ENCODE measurements at places on chromosomes 5 and 9. TPM values are rescaled to one million over a fixed set of nuclear protein-coding genes. Genes with fewer than 3 reads are reported as not detected.

DNA sequence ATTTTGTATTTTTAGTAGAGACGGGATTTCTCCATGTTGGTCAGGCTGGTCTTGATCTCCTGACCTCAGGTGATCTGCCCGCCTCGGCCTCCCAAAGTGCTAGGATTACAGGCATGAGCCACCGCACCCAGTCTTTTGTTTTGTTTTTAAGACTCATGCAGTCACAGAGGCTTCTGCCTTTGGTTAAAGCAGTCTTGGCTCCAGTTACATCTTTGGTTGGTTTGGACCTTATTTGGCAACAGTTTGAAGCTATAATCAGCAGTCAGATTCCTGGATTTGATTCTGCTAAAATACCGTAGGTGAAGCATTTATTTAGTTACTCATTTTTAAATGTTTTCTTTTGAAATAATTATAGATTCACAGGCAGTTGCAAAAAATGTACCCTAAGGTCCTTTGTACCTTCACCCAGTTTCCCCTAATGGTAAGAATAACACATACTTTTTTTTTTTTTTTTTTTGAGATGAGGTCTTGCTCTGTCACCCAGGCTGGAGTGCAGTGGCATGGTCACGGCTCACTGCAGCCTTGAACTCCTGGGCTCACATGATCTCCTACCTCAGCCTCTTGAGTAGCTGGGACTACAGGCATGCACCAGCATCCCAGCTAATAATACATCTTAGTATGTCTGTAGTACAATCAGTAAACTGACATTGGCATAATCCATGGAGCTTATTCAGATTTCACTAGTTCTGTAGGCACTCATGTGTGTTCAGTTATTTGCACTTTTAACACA, 15.7 kb downstream of the USP20 start:
- DNase-seq: peak; percentile 82

- DNase-seq: no peak
Observed at GRCh38 chr5:33417632-33418031, 23.1 kb upstream of the TARS1 start.

DNA sequence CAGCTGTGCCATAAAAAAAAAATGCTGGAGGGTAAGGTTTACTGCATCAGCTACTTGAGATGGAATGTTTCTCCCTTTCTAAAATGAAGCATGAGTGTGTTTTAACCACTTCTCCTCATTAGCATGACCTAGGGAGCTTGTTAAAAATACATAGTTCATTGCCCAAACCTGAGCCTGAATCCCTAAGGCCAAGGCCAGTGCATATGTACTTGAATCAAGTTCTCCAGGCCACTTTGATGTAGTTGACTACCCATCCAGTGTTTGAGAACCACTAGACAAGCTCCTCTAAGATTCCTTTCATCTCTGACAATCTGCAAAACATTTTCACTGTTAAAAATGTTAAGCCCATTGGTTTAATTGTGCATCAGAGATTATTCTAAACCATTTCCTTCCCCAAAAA, 6.7 kb downstream of the TIMD4 start:
- DNase-seq: no peak

DNA sequence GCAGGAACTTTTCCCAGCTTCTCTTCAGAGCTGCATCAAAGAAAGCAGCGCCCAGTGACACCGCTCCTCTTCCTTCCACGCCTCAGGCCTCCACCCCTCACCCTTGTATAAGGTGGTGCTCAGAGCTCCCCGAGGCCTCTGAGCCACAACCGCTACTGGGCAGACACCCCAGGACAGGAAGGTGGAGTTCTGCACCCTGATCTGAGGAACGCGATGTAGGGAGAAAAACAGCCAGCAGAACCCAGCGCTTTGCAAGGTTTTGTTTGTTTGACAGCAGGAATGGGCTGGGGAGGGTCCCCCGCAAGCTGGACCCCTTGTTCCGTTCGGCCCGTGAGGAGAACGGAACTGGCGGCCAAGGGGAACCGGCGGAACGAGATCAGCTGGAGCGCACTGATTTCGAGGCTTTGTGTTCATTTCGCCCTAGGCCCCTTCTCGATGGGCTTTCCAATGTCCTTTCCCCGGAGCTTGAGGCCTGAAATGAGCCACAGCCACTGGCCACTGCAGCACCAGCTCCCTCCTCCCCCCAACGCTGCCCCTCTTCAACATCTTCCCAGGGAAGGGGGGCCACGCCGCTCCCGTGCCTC, 4.1 kb downstream of the EDF1 start:
- DNase-seq: no peak

DNA sequence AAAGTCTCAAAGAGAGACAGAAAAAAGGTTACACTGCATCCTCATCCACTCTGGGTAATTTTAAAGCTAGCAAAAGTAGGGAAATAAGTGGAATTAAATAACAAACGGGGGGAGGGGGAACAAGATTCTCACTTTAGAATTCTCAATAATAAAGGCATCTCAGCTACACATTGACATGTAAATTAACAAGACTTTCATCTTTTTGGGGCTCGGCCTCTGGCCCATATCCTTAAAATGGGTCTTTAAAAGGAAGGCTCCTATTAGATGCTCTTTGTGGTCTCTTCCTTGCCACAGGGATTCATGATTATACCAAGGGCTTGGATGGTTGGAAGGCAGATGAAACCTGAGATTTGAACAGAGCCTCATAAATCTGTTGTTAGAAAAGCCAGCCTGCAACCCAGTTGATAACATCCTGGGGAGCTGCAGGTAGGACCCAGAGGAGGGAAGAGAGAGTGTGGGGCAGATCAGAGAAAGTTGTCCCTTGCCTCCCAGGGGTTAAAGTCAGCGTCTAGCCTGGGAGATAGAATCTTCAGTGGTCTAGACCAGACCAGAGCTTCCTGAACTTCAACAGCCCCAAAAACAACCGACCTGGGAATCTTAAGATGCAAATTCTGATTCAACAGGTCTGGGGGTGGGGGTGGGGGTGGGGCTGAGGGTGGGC, 135.9 kb downstream of the GCNT1 start:
- DNase-seq: no peak

DNA sequence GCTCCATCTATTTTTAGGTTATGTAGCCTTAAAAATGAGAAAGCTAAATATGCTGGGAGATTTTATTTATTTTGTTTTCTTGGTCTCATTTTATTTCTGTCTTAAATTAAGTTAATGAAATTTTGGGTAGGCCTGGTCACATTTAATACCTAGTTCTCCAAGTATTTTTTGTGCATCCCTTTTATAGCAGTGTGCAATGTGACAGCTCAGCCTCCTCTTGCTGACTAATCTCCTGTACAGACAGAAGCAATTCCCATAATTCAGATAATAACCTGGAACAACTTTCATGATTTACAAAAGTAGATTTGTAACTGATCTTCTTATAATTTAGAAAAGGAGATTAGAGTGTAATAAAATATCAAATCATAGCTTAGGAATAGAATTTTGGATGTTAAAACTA, 403.9 kb downstream of the ADGRV1 start:
- DNase-seq: no peak

GRCh38 chr5:97412959-97413358, 229.9 kb upstream of the RIOK2 start:
- DNase-seq: no peak

- DNase-seq: peak; percentile 83
Observed at GRCh38 chr9:78439190-78439865, 142.4 kb downstream of the PSAT1 start.

GRCh38 chr5:96074870-96075269, 113.2 kb upstream of the ELL2 start:
- DNase-seq: peak; percentile 39

DNA sequence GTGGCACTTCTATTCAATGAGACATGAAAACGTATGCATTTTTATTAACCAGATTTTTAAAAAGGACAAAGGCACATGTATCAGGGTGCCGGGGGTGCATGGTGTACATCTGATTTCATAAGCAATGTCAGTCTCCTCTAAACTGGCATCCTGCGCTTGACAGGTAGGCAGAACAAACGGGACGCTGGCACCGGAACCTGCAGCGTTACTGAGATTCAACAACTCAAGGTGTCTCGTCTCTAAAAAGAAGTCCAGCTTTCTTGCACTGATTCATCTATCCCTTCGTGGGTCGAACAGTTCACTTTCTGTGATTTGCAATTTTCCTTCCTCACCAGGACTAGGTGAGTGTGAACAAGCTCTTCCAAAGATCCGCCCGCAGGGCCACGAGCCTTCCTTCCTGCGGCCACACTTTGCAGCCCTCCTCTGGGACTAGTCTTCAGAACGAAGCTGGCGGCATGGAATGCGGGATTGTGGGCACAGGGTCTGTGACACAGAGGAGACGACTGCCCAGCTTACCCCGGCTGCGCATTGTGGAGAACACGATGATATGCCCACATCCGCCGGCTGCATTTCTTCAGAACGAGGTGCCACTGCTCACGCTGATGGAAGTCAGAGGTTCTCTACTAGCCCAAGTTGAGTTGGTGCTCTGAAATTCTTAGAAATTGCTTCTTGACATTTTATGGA, 7.2 kb downstream of the SLC6A3 start:
- no peak for DNase-seq

DNA sequence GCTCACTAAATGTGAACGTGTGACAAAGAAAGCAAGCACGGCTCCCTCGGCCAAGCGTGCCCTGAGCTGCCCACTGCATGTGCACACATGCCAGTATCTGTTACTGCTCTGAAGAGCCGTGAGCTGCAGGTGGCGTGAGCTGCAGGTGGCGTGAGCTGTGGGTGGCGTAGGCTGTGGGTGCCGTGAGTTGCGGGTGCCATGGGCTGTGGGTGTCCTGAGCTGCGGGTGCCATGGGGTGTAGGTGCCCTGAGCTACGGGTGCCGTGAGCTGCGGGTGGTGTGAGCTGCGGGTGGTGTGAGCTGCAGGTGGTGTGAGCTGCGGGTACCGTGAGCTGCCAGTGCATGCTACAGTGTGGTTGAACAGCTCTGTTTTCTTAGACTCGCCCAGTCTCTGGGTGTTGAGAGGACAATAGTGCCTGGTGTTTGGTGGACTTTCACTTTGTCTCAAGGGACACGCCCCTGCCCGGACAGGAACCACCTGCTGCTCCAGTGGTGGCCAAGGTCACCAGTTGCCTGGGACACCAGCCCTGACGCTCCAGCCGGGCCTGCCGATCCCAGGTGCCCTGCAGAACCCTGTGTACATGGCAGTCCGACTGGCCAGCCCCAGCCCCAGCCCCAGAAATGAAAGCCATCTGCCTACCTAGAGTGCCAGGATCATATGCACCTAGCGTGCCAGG, 6.7 kb downstream of the CCDC187 start:
- no peak for DNase-seq

DNA sequence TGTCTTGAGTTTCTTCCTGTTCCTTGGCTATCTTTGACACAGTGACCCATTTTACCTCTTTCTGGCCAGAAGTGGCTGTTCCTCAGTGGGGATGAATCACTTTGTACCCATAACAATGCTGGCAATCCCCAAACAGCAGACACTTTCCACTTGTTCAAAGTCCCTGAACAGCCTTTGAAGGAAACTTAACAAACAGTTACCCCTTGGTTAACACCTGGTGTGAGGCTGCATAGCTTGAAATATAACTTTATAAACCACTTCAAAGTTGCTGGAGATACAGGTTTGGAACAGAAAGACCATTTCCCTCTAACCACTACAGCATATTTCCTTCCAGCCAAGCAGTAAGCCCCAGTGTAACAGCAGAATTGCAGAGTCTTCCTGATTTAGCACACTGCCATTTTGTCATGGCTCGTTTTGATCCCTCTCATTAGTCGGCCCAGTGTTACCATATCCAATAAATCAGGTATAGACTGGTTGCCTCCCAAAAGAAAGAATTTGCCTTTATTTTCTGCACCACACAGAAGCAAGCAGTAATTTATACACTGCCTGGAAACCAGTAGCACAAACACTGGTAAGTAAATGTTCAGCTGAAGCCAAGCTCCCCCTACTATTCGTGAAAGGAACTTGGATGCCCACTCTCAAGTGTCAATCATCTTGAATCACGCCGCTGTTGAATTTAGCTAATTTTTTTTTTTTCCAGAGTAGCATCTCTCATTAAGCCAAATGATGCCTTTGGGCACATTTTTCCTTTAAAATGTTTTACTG, 225.9 kb downstream of the PIK3R1 start:
- DNase-seq: no peak

DNA sequence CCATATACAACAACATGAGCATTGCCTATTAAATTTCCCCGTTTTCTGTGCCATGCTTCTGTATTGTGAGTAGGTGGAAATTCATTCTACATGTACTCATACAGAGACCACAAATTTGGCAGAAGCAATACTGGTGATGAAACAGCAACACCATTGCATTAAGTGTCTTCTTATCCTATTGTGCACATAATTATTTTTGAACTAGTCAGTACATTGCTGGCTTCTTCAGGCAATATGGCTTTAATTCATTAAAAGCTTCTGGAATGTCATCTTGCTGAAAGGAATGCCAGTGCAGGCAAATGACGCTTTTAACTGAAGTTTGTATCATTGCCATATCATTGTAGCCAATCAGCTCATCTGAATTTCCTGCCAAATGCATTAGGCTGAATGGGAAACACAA, 82.6 kb downstream of the KIAA1958 start:
- peak; percentile 84 for DNase-seq

- DNase-seq: no peak
Observed at GRCh38 chr5:179154991-179155955, 95.1 kb downstream of the ZNF354C start.

DNA sequence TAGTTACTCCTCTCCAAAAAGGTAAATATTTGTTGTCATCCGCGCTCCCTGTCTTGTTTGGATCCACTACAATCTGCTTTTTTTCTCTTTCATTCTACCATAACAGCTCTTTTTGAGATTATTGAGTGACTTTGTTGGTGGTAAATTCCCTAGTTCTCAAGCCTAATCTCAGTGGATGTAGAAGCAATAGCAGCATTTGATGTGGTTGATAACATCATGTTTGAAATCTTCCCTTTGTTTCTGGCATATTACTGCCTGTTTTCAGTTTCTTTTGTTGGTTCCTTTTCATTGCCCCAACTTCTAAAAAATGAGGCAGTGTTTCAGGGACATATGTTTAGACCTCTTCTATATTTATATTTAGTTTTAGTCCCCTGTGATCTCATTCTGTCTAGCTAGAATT, 8.9 kb downstream of the CDC42SE2 start:
- no peak for DNase-seq

DNA sequence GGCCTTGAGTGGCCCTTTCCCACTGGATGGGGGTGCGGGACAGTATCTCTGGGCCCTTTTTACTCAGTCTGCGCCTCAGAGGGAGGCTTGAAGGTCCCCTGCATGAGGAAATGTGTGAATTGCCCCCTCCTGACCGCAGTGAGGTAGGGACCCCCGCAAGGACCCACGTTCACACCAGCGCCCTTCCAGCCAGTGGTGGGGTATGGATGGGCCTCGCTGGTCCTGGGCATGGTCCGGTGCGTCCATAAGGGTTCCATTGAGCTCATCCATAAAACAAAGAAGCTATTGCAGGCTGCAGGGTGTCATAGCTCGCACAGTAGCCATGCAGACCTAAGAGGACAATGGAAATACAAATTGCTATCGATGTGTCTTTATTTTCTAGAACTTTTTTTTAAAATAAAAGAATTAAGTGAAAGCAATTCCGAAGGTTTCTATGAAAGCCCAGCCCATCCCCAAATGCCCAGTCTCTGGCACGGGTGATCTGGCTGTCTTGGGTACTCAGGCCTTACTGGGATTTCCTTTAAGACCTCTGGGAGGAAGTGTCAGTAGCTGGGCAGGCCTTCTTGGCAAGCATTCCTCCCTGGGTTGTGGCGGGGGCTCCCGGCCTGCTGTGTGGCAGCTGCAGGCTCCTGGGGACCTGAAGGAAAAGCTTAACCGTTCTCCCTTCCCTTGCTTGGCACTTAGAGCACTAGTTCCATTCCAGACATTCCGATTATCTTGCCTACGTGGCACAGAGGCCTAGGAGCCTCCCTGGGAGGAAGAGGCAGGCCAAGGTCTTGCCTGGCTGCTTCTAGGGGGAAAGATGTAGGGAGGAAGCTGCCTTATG, 1.5 kb upstream of the SEMA5A start:
- DNase-seq: peak; percentile 82

- DNase-seq: no peak
Observed at GRCh38 chr9:75648034-75648433, 242.4 kb upstream of the PCSK5 start.

PCDHB5 gene
- 2.8 TPM for total RNA-seq

PCDHGA5 gene
- total RNA-seq: 2.6 TPM

SLC34A1 gene
- total RNA-seq: not detected

GFI1B gene
- not detected for total RNA-seq

All from fibroblast of lung (primary cell).